ENCODE measurements at places on chromosomes 2 and 18. TPM values are rescaled to one million over a fixed set of nuclear protein-coding genes. Genes with fewer than 3 reads are reported as not detected.

Gene HADHB
- total RNA-seq, result 56.4 TPM

Gene SERPINB13
- not detected for total RNA-seq

DNA sequence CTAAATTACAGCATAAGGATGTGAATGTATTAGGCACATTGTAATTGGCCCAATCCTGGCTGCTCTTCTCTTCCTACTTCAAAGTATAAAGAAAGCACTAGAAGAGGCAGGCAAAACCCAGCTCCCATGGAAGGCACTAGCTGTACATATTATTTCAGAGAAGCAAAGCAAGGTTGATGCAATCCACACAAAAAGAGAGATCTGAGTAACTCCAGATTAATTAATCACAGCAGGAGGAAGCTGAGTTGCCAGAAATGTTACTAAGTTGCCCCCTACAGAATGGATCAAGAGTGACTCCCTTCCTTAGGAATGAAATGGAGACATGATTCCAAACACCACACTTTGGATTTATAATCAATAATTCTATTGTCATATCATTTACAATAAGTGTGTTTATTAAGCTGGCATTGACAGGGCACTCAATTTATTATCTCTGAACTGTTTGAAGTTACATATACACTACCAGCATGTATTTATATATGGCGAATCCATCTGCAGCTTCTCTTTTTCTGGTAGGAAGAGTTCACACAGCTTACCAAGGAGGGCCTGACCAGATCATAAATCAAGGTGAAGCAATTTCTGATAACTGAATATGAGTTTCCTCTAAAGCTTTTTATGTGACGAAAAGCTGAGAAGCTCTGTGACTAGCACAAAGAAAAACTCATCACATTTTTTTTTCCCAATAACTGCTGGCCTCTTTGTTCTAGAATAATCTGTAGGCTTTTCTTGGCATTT, 393.1 kb upstream of the LYPD1 start:
- H3K4me3 ChIP-seq, result no peak overlapping the region
- no peaks in the 10 kb centered on the region for H3K4me1 ChIP-seq
- H3K36me3 ChIP-seq, result no peaks in the 10 kb centered on the region
- H3K27me3 ChIP-seq, result no peaks in the 10 kb centered on the region

DNA sequence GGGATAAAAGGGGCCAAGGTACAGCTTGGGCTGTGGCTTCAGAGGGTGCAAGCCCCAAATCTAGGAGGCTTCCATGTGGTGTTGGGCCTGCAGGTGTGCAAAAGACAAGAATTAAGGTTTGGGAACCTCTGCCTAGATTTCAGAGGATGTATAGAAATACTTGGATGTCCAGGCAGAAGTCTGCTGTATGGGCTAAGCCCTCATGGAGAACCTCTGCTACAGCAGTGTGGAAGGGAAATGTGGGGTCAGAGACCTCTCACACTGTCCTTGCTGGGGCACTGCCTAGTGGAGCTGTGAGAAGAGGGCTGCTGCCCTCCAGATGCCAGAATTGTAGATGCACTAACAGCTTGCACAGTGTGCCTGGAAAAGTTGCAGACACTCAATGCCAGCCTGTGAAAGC, 880.6 kb upstream of the ID2 start:
- H3K27me3 ChIP-seq, result no peaks in the 10 kb centered on the region
- no peak overlapping the region for H3K27ac ChIP-seq
- no peaks in the 10 kb centered on the region for H3K4me1 ChIP-seq
- H3K36me3 ChIP-seq, result no peaks in the 10 kb centered on the region
- no peak for DNase-seq
- H3K4me3 ChIP-seq, result no peak overlapping the region

DNA sequence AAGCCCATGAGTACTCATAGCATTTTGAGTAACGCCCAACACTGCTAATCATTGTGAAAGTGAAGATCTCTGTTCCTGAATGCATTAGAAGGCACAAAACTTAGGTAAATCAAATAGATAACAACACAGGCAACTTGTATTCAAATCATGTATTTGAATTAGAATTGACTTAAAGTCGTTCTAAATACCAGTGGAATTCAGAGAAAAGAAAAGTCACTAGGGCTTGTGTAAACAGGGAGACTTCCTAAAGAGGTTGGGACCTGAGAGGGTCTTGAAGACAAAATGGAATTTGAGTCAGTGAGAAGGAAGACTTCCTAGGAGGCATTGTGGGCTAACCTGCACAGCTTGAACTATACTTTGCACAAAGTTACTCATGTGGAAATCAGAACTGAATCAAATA, 127.2 kb downstream of the CTNNA2 start:
- no peak for DNase-seq
- no peaks in the 10 kb centered on the region for H3K4me1 ChIP-seq
- no peak overlapping the region for H3K27ac ChIP-seq
- no peaks in the 10 kb centered on the region for H3K27me3 ChIP-seq
- H3K36me3 ChIP-seq, result no peaks in the 10 kb centered on the region

DNA sequence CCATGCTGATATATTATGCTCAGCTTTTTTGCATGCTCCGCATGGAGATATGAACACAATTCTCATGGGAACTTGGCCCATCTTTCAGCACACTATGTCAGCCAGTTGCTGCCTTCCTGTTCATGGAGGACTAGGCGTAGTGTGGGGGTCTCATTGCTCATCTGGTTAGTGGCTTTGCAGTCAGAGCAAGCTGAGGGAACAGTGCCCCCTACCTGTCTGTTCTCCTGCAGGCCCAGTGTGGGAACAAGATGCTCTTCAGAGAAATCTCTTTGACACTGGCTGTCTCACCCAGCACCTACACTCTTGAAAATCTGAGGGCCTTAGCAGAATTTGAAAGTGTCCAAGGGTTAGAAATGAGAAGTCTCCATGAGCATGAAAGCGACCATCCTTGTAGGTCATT, 47.1 kb downstream of the SPTBN1 start:
- no peak overlapping the region for H3K4me3 ChIP-seq
- DNase-seq, result no peak
- peaks cover 78% of the 10 kb centered on the region for H3K4me1 ChIP-seq

Gene AGXT
- not detected for total RNA-seq

Gene PRPF40A
- total RNA-seq, result 133 TPM

Gene CCDC150
- 0.56 TPM for total RNA-seq

DNA sequence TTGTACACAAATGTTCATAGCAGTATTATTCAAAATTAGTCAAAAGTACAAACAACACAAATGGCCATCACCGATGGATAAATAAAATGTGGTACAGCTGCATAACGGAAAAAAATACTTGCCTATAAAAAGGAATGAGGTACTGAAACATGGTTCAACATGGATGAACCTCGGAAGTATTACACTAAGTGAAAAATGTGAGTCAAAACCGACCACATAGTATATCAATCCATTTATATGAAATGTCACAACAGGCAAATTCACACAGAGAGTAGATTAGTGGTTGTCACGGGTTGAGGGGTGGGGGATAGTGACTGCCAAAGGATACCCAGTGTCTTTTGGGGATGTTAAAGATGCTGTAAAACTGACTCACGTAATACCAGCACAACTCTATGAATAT, 3.5 kb downstream of the SS18 start:
- H3K27me3 ChIP-seq, result no peaks in the 10 kb centered on the region
- peaks cover 19% of the 10 kb centered on the region for H3K4me1 ChIP-seq
- DNase-seq, result no peak
- H3K36me3 ChIP-seq, result no peaks in the 10 kb centered on the region

Gene UGT1A5
- total RNA-seq, result not detected

Gene ANKRD36B
- total RNA-seq, result 34.7 TPM

Gene WNT6
- 0.27 TPM for total RNA-seq

DNA sequence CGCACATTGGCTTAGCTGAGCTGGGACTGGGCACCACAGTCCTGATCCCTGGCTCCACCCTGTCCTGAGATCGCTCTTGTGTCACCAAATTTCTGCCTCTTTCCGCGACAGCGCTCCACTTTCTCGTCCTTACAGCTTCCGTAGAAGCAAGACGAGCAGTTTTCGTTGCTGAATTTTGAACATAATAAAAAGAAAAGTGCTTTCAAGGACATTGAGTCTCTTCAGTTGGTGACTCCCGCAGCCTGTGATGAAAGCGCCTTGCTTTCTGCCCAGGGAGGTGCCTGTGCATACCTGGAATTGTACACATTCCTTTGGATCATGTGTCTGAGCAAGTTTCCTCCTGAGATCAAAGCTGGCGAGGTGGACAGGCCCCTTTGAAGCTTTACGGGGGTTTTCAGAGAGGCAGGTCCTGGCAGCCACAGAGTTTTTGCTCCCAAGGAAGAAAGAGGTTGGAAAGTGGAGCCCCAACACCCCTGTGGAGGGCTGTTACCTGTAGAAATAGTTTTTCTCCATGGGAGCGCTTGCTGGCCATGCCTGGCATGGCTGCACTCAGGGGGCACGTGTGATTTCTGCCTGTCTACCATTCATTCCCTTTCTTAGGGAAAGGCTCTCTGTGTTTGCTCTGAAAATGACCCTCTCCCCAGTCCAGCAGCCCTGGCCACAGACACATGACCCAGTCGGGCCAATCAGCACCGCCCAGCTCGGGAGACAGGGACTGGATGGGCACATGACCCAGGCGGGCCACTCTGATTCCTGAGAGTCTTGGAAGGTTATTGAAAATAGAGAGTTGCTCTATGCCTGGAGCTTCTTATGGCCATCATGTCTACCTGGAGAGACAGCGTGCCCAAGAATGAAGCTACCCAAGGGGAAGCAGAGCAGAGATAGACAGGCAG, 115.6 kb upstream of the OTOS start:
- no peaks in the 10 kb centered on the region for H3K27me3 ChIP-seq
- peaks cover 55% of the 10 kb centered on the region for H3K4me1 ChIP-seq
- DNase-seq, result no peak
- no peak overlapping the region for H3K4me3 ChIP-seq
- H3K36me3 ChIP-seq, result no peaks in the 10 kb centered on the region
- H3K27ac ChIP-seq, result no peak overlapping the region

- no peaks in the 10 kb centered on the region for H3K27me3 ChIP-seq
- peak overlapping the region; percentile 68 for H3K27ac ChIP-seq
- no peaks in the 10 kb centered on the region for H3K36me3 ChIP-seq
- H3K4me3 ChIP-seq, result no peak overlapping the region
Observed at GRCh38 chr2:20728114-20728758, 61.3 kb downstream of the GDF7 start.

Gene ITGA6
- 20.2 TPM for total RNA-seq

DNA sequence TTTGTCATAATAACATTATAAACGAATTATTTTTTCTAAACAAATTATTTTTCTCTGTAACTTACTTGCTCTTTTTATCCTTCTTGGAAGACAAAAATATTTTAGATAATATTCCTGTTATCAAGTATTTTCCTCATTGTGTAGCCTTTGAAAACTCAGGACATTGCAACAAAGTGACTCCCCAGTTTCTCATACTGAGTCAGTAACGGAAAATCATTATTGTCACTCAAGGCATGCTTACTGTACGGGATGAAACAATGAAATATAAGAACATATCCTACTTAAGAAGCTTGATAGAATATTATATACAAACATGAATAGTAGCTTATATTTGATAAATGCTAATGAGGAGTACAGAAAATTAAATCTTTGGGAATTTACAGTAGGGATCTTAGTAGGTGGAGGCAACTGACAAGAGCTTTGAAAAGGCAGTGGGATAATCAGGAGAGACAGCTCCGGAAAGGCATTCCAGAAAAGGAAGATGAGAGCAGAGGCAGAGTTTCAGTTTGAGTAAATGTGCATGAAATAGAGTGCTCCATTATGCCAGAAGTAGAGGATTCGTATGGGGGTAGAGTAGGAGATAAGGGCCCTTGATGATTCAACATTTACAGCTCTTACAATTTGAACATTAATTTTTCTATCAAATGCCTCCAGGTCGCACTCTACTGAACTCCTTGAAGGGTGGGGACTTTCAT, 14.0 kb upstream of the YES1 start:
- DNase-seq, result no peak
- no peaks in the 10 kb centered on the region for H3K4me1 ChIP-seq
- no peak overlapping the region for H3K27ac ChIP-seq
- H3K36me3 ChIP-seq, result no peaks in the 10 kb centered on the region
- no peaks in the 10 kb centered on the region for H3K27me3 ChIP-seq
- no peak overlapping the region for H3K4me3 ChIP-seq

GRCh38 chr18:41324020-41324791, 630.8 kb upstream of the PIK3C3 start:
- H3K36me3 ChIP-seq, result no peaks in the 10 kb centered on the region
- no peak overlapping the region for H3K4me3 ChIP-seq
- no peaks in the 10 kb centered on the region for H3K27me3 ChIP-seq
- H3K4me1 ChIP-seq, result no peaks in the 10 kb centered on the region

Measured in thoracic aorta (tissue), 2 donors.